ENCODE measurements at places on chromosomes 2 and 18.

- no peak for DNase-seq
Measured at GRCh38 chr2:183579686-183580085, 455.4 kb downstream of the NUP35 start.

GRCh38 chr2:144161061-144161460 is 358.9 kb downstream of the ZEB2 start:
- no peak for DNase-seq

DNA sequence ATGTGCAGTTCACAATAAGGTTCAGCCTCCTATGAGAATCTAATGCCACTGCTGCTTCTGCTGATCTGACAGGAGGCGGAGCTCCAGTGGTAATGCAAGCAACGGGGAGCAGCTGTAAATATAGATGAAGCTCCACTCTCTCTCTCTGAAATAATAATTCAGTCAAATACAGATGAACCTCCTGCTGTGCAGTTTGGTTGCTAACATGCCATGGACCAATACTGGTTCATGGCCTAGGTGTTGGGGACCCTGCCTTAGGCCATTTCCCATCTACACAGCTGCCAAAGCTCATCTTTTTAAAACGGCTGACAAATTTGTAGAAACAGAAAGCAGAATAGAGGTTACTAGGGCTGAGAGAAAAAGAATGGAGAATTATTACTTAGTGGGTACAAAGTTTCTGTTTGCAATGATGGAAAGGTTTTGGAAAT is 10.7 kb upstream of the HNRNPA3 start:
- no peak for DNase-seq

DNA sequence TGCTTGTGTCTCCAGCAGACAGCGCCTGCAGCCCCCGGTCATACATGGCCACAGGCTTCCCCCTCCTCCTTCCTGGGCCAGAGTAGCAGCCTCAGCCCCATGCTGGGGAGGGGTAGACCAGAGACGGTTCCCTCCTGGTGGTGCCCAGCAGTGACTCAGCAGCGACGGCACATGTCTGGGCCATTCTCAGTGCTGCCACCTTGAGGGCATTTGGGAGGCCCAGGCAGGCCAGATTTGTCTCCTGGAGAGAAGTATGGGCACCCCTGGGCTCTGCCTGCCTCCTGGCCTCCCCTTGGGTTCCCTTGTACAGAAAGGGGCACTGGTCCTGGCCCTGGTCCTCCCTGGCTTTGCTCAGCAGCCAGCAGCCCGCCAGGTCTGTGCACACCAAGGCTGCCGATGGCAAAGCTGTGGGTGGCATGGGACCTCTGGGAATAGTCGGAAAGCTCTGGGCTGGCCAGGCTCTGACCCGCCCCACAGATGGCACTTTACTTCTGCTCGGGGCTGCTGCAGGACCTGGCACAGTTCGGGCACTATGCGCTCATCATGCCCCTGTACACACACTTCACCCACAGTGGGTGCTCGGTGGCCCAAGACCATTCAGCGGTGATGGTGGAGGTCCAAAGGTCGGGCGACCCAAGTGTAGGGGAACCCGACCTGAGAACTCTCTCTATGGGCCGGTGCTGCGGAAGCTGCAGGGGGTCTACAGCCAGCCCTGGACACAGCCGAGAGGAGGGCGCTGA is 11.4 kb upstream of the ALPI start:
- no peak for DNase-seq

DNA sequence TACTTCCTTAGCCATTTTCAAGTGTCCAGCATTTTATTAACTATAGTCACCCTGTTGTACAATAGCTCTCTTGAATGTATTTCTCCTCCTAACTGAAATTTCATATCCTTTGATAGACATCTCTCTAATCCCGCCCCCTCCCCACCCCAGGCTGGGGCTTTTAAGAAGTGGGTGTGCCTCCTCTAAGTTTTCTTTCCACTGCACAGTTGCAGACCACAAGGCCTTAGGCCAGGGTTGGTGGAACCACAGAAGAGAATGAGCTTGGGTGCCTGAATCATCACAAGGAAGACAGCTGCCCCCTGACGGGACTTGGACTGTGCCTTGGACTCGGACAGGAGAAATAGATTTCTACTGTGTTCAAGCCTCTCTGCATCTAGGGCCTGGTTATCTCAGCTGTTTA is 193.4 kb downstream of the HAUS1 start:
- DNase-seq: no peak

DNA sequence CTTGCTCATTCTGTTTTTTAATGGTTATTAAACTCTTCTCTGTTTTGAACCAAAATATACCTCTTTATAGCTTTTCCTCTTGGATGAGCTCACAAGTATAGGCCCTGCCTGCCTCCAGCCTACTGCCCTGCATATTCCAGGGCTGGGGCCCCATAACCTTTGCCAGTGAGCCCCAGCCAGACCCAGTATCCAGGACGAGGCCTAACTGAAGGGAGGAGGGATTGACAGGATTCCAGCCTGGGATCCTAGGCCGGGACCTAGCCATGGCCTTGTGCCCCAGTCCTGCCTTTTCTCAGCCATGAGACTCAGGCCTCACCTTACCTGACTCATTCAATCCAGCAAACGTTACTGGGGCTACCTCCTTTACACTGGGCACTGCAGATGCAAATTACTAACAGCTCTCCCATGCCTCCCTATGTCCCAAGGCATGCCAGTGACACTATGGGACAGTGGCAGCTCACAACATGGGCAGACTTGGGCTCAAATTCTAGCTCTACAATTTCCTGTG is 159.2 kb downstream of the DDX1 start:
- DNase-seq: no peak

GRCh38 chr2:30110773-30111172 is 36.0 kb upstream of the YPEL5 start:
- DNase-seq: no peak

DNA sequence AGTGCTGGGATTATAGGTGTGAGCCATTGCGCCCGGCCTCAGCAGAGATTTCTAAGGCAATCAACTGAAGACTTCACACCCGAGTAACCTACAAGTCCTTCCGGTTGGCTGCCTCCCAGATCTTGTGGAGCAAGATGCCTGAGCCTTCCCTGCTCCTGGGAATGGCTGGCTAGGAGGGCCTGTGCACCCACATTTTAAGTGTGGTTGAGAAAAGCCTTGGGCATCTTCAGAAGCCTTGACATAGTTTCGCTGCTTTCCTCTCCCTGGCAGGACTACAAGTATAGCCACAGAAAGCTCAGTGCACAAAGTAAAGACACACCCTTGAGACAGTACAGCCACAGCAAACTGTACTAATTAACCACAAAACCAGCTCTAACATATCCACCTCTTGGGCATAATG is 35.2 kb downstream of the E2F6 start:
- no peak for DNase-seq

- DNase-seq: no peak
Measured at GRCh38 chr2:117714745-117715417, 99.6 kb upstream of the DDX18 start.

GRCh38 chr2:233372855-233373254 is 18.6 kb downstream of the DGKD start:
- no peak for DNase-seq

DNA sequence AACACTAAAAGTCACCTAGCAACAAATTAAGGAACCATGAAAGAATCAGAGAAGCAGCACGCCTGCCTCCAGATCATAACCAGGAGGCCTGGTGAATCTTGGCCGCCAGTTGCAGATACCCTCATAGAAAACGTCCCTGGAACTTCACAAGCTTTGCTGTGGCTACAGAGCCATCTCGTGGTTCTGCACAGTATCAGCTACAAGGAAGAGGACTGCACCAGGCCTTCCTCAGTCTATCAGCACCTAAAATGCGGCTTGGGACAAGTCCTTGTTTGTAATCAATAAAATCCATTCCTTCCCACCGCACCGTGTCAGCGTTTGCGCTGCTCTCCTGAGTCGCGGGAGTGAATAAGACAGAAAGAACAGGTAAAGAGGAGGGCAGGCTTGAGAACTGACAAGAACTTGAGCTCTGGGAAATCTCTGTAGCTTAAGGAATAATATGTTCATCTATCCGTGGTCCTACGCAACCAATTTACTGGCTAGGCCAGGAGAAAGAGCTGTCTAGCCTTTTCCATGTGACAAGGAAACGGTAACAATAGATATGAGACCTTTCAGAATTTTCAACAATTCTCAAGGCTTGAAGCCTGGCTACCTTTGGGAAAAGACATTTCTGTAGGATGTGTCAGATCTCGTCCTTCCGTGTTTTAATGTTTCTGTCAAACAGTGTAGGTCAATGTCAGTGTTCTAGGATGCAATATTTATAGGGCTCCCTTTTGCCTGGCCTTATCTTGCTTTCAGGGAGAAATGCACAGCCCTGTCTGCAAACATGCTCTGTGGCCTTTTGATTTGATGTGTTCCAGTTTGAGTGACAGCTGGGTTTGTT is 128.5 kb upstream of the RAB12 start:
- no peak for DNase-seq

DNA sequence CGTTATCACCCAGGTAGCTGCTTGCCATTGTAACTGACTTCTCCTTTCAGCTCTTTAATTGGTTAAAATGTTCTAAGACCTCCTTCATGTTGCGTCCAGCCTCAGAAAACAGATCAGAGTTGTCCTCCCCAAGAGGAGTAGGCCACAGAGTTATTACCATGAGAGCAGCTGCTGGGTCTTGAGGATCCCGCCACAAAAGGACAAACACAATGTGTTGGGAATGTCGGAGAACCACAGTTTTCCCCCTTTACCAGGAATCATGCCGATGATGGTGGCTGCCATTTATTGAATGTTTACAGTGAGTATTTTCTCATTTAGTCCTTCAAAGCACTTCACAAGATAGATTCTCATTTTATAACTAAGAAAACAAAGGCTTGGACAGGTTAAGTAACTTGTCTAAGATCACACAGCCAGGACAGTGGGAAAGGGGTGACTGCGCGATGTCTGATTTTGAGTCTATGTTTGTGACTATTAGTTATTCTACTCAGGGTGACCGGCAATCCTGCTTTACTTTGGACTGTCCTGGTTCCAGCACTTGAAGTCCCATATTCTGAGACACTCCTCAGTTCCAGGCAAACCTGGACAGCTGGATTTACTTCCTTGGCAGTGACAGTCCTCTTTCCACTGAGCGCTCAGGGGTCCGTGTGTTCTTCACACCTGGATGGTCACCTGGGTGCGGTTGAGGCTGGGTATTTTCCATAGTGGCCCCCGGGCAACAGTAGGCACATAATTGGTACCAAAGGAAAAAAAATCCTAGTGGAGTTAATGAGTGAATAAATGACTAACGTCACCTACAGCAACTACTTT is 93.6 kb downstream of the LIPG start:
- no peak for DNase-seq

DNA sequence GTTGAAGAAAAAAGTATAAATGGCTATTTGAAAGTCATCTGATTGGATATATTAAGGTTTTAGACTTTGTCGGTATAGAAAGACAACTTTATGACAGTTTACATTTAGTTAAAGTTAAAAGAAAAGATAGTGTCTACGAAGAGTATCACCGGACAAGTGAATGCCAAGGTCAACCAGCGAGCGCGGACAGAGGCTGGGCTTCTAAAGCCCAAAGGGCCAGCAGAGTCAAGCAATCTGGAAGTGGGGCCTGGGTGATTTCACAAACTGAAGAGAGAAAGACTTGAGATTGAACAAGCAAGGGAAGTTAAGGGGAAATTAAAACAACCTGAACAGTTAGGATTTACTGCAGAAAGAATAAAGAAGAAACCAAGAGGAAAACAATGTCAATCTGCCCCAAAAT is 16.3 kb downstream of the ZNF521 start:
- no peak for DNase-seq

- no peak for DNase-seq
Measured at GRCh38 chr2:1278861-1279260, 134.4 kb upstream of the TPO start.

DNA sequence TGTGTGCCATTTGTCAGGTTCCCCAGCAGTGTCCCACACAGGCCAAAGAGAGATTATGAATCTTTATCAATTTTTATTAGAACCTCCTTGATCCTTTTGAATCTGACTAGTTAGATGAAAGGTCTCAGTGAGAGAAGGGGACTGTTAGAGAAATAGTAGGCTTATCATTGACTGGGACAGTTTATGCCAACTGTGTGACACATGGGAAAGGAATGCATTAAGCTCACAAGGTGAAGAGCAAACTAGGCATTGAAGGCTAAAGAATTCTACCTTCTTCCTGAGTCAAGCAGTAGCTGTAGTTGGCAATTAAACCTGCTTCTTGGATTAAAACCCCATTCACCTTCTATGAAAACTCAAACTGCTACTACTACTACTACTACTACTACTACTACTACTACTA is 389.6 kb upstream of the CDH19 start:
- no peak for DNase-seq

DNA sequence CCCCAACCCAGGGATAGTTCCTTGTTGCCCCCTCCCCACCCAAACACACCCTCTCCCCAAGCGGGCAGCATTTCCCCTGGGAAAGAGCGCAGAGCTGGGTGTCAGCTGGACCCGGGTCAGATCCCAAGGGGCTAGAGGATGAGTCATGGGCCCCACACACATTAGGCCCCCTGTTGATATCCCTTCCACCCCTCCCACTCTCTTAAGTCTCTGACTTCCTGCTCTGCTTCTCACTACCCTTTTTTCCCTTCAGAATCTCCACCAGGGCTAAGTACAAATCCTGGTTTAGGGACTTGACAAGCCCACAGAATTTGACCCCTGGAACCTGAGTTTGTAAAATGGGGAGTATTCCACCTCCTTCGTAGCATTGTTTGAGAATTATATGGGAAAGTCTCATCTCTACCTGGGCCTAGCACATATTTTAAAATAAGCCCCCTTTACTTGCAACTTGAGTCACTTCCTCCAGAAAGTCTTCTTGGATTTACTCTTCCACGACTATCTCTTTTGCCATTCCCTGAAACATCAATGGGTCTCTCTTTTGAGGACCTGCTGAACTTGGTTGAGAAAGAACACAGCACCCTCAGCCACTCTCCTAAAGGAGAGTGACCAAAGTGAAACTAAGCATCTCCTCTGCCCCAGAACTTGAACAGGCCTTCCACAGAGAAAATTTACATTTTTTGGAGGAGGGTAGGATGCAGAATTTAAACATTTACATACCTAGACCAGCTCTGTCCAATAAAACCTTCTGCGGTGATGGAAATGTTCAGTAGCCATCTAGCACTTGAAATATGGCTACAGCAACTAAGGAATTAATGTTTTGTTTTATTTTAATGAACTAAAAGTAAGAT is 4.7 kb downstream of the RTKN start:
- DNase-seq: no peak

GRCh38 chr18:39753178-39753577 is 2187.6 kb upstream of the CELF4 start:
- no peak for DNase-seq

DNA sequence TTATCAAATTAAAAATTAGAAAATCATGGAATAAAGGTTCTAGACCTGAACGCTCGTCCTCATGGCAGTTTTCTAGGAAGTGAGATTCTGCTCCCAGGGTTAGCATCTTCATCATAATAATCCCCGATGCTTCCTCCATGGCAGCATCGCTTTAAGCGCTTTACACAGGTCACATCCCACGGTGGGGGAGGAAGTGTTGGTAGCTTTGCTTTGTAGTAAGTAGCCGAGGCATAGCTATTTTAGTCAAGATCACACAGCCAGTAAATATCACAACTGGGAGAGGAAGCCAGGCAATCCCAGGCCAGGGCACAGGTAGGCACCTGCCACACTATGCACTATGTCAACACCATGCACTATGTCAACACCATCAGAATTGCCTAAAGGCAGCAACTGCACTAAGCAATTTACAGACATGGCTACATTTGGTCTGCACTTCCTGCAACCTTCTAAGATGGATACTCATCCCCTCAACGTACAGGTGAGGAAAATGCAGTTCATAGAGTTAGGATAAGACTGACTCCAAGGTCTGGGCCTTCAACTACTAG is 205.5 kb downstream of the FBXO15 start:
- no peak for DNase-seq

Data from right kidney (tissue), 9 donors.